Muscle of leg (tissue), 16 donors: ENCODE measurements at places on chromosomes 1 and 21.
A peak's percentile ranks its signal among the peaks of the same experiment; 100 is the strongest.

- DNase-seq, result no peak
Measured at GRCh38 chr1:51607681-51608095, 9.2 kb upstream of the OSBPL9 start.

DNA sequence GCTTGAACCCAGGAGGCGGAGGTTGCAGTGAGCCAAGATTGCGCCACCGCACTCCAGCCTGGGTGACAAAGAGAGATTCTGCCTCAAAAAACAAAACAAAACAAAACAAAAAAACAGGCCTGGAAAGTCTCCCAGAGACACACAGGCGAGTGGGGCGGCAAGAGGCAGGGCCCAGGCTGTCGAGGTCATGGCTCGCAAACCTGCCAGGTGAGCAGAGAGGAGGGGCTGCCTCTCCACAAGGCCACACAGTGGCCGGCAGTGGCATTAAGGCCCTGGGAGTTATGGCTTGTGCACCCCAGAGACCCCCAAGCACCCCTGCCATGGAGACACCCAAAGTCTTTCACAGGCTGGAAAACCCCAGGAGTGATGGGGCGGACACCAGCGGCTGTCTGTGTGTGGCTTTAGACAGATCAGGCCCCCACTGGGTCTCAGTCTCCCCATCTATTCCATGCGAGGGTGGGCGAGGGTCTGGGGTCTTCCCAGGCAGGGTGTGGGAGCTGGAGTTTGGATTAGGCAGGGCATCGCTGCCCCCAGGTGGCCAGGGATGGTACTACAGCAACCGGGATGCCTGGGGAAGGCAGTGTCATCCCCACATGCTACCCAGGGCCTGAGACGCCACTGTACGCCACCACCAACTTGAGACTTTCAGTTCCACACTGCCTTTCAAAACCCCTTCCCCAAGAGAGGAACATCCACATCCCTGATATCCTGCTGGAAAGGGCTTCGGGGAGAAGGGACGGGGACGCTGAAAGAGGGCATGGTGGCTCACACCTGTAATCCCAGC, 7.3 kb upstream of the CTRC start:
- peak; percentile 61 for DNase-seq

DNA sequence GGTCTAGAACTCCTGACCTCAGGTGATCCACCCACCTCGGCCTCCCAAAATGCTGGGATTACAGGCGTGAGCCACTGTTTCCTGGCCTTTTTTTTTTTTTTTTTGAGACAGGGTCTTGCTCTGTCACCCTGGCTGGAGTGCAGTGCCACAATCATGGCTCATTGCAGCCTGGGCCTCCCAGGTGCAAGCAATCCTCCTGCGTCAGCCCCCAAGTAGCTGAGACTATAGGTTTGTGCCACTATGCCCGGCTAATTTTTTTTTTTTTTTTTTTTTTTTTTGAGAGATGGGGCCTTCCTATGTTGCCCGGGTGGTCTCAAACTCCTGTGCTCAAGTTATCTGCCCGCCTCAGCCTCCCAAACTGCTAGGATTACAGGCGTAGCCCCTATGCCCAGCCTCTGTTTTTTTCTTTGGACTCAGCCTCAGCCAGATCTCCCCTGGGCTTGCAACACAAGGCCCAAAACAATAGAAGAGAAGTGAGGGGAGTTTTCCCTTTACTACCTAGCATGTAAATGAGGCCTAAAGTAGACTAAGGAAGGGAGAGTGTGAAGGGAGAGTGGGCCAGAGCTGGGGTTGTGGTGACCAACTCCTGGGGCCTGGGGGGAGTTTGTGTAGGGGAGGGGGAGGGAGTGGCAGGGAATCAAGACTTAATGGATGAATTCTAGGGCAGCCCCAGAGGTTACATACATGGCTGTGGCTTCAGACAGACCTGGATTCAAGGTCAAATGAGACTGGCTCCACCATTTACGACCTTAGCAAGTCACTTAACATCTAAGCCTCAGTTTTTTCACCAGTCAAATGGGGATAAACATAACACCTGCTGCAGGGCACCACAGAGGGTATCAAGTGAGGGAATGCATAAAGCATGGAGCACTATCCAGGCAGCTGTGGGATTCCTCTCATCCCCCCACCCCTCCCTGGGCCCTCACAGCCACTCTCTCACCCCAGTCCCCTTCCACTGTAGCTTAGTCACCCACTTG, 1.6 kb upstream of the CD52 start:
- DNase-seq, result no peak

GRCh38 chr1:206695733-206696132, 11.0 kb downstream of the MAPKAPK2 start:
- DNase-seq, result no peak

DNA sequence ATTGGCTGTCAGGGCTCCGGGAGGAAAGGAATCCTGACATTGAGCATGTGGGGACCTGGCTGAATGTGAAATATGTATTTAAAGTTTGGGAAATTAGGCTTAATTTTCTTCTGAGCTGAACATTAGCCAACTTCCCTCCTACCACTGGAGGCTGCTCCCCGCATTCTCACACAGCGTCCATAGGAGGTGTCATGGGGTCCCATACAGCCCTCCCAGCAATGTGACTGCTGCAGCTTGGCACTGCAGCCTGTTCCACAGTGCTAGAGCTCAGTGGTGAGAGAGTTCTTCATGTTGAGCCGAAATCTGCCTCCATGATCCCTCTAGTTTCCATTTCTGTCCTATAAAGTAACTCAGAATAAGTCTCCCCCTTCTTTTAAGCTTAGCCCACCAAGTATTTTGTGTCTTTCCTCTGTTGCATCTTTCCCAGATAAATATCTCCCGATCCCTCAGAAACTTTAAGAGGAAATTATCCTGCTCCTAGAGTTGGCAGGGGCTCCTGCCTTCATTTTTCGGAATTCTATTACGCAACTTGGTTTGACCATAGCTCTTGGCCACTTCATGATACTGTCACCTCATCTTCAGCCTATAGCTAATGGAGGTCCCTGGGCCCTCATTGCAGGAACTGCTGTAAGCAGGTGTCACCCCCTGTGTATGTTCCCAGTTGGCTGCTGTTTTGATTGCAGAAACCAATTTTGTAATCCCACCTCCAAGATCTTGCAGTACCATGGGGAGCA, 2.0 kb downstream of the FCRL6 start:
- no peak for DNase-seq

GRCh38 chr1:182952677-182953444, at the start of gene SHCBP1L:
Gene SHCBP1L (minus strand): TSS chr1:182953166. CDS start chr1:182953133, 33 bp downstream.
- peak; percentile 55 for DNase-seq

DNA sequence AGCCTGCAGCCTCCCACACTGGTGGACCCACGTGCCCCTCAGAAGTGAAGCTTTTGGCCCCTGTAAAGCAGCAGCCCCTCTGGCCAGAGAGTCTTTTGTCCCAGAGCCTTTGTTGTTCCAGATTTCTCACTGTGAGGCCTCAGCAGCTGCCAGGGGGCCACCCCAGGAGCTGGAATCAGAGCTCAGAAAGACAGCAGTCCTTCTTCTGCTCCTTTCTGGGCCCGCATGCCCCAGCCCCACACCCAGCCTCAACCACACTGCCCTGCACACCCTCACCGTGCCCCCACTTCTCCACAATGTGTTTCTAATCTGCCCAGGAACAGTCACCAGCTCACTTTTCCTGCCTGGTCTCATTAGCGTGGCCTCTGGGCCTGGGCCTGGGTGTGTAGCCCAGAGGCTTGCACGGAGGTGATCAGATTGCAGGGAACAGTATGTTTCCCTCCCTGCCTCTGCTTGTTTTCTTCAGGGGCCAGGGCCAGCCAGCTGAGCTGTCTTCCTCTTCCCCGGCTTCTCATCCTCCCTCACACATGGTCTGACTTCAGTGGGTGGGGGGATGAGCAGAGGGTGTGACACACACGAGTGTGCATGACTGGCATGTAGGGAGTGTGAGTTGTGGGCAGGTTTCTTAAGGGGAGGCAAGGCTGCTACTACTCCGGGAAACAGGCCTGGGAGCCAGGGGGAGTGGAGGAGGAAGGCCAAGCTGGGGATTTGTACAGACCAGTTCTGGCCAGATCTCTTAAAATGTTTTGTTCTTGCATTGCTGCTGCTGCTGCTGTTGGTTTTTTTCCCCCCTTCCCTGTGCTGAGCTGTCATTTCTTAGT, 82.5 kb upstream of the ZNF648 start:
- DNase-seq, result peak; percentile 96

DNA sequence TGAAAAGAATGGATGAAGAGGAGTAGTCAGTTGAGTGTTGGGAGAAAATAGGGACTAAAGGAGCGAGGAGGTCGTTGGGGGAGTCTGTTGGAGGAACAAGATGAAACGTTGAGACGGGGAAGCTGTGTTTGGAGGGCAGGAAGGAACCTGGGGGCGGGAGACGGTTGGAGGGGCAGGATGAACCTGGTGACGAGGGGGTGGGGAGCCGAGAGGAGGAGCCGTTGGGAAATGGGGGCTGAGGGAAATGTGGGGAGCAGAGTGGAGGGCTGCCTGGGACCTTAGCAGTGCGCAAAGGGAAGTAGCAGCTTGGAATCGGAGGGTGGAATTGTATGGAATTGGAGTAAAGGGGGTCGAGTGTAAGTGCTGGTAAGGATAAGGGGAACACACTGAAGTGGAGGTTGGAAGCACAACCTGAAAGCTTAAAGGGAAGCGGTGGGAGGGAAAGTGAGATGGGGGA, 630 bp downstream of the MTF2 start:
- peak; percentile 47 for DNase-seq

GRCh38 chr1:202063093-202063492, 52.7 kb downstream of the ELF3 start:
- DNase-seq, result no peak

DNA sequence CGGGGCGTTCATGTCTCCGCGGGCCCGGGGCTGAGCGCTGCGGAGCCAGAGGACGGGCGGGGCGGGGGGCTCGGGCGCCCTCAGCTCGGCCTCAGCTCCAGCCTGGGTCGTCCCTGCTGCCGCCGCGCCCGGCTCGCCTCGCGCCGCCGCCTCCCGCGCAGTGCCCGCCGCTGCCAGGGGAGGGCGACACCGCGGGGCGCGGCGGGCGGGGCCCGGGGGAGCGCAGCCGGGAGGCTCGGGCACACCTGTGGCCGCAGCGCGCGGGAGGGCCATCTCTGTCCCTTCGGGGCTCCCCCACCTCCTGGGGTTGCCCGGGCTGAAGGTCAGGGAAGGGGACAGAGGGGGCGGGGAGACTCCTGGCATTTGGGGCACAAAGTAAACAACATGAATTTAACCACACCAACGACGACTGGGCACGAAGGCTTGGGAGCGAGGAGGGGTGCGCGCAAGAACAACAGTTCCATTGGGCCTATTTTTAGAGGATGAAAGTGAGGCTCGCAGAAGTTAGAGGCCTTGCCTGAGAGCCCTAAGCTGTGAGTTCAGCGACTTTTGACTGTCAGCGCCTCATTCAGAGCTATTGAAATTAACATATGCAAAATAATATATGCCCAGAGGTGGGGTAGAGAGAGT, at the start of gene FAM131C:
Gene FAM131C, minus strand, starts transcription at position 162 of the 630 bp plus-strand sequence. CDS start 209 bp downstream, outside the sequence.
- DNase-seq, result no peak

GRCh38 chr1:162292422-162292849, 84.2 kb downstream of the SPATA46 start:
- peak; percentile 17 for DNase-seq

DNA sequence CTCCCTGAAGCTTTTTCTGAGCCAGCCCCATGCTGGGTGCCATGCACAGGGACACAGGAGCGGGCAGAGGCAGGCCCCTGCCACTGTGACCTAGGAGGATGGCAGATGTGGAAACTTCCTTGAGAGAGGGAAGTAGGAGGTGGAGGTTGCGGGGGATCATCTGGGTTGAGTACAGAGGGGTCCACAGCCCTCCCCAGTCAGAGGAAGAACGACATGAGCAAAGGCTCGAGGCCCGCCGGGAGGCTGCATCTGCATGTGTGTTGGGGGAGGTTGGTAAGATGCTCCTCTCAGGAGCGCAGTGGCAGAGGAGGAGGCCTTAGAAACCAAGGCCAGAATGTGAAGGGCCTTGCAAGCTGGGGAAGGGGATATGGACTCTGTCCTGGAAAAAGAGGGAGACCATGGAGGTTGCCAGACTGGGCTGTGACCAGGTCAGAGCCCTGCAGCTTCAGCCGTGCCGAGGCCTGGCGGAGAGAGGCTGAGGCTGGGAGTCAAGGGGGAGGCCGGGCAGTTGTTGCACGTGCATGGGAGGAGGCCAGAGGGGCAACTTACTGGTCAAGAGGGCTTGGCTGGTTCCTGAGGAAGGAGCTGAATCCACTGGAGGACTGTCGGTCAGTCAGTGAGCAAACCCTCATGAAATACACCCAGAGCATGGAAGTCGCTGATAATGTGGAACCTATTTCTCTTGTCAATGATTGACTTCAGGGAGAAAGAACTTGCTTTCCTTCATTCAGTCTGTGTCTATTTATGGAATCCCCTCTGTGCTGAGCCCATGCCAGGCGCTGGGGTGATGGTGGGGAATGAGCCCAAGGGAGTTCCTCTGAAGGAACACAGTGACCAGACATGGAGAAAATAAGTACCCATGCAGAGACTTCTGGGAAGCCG, 31.7 kb downstream of the A3GALT2 start:
- no peak for DNase-seq

- no peak for DNase-seq
Measured at GRCh38 chr1:8545078-8545477, 227.2 kb downstream of the SLC45A1 start.

DNA sequence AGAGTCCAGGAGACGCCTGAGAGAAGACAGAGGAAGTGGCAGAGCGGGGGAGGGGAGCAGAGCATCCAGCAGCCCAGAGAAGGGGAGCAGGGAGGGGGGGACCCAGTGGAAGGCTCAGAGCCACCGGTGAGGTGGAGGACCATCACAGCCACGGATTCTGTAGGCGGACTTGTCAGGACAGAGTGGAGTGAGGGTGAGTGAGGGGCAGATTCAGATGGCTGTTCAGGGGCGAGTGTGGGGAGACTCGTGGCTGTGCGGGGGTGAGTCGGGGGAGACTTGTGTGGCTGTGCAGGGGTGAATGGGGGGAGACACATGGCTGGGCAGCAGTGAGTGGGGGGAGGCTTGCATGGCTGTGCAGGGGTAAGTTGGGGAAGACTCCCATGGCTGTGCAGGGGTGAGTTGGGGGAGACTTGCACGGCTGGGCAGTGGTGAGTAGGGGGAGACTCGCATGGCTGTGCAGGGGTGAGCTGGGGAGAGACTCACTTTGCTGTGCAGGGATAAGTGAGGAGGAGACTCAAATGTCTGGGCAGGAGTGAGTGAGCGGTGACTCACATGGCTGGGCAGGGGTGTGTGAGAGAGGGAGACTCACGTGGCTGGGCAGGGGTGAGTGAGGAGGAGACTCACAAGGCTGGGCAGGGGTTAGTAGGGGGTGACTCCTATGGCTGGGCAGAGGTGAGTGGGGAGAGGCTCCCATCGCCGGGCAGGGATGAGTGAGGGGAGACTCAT, 56.8 kb upstream of the ABCG1 start:
- no peak for DNase-seq

DNA sequence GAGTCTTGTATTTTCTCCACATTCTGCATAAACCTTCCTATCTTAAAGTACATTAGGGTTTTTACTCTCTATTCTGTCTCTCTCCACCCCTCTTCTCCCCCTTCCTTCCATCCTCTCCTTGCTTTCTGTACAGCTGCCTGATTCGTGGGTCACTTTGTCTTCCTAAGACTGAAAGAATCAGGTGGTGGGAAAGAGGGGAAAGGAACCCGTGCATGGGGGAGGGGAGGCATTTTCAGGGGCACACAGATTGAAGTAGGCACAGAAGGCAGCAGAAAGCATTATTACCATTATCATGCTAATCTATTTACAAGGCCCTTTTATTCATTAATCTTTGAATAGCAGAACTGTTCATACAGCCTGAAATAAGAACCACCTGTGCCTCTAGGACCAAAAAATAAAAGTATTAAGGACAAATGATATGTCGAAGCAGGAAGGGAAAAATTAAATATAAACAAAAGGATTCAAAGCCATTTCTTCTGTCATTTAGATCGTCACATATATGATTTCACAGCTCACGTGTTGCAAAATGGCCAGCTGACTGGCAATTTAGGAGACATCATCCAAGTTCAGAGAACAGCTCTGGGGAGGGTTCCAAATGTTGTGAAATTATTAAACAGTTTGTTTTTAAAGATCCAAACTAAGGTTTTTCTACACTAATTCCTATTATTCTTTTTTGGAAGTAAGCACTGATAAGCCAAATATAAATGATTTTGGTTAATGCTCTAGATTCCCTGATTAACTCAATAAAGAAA, 154.6 kb downstream of the PBX1 start:
- no peak for DNase-seq
